ENCODE measurements at places on chromosomes 11 and 22.

DNA sequence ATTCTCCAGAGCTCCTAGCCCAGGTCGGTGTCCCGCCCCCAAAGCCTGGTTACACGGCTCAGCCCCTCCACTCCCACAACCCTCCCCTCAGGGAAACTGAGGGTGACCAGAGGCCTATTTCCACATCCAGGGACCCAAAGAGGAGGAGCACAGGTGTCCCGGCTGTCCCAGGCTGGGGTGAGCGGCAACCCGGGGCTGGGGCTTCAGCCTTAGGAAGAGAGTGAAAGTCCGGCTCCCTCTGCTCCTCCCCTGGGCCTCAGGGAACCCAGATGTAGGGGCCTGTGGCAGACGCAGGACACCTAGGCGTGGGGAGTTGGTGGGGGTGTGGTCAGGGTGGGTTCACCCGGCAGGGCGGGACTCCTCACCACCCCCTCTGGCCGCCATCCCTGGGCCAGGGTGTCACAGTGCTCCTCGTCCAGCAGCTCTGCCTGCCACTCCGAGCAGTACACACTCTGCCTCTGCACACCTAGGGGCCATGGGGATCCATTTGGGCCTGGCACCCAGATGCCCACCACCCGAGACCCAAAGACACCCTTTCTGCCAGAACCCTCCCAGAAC is 63.1 kb downstream of the ARFGAP3 start:
- DNase-seq, result no peak

DNA sequence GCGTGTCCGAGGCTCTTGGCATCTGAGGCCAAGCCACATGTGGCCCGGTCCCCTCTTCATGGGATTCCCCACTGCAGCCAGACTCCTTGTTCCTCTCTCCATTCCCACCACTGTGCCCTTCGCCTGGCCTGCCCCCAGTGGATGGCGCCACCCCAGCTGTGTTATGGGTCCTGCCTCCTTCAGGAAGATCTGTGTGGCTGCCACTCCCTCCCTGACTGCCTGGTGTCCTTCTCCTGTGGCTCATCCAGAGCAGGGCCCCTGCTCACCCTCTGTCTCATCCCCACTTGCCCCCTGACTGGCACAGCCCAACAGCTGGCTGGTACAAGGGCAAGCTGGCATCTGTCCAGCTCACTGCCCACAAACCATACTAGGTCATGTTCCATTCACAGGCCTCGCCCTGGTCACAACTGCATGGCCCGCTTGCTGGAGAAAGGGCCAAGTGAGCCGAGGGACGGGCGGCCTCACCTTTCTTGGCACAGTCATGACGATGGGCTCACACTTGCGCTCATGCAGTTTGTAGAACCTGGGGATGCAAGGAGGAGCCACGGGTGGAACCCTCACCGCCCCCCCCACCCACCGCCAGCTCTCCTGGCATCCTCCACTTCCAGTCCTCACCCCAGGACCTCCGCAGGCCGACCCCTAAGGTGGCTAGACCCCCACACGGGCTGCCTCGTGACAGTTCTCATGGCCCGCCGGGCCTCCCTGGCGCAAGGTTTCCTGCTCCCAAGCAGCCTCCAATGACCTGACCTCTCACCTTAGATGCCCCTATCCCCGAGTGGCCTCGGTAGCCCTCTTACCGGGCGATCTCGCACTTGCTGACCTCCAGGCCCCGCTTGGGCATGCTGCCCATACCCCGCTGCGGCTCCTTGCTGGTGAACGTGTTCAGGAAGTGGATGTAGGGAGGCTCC is 2.1 kb upstream of the PTPRCAP start:
- DNase-seq, result no peak

DNA sequence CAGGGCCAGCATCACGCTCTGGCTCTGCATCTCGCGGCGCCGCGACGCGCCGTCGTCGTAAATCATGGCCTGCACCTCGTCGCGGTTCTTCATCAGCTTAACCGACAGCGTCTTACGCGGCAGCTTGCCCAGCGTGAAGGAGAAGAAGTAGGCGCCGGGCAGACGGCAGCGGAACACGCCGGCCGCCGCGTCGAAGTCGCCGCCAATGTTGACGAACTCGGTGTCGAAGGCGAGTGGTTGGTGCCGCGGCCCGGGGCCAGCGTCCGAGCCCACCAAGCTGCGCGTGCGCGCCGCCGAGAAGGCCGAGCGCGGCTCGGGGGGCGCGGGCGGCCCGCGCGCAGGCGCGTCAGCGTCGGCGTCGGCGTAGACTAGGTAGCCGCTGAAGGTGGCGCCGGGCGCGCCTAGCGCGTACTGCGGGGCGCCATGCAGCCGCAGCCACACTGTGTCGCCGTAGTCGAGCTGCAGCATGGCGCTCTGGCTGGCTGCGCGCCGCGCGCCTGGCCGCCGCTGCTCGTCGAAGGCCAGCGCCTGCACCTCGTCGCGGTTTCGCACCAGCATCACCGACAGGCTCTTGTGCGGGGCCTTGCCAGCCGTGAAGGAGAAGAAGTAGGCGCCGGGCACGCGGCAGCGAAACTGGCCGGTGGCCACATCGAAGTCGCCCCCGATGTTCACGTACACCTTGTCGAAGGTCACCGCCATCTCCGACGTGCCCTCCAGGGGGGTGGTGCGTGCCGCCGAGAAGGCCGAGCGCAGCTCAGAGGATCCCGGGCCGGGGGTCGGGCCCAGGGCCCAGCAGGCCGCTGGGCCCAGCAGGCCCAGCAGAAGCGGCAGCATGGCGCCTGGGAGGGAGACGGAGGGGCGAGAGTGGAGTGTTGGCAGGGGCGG is 3.7 kb downstream of the FAM180B start:
- DNase-seq, result no peak

GRCh38 chr22:29753808-29754657 is 12.8 kb downstream of the ZMAT5 start:
- no peak for DNase-seq

DNA sequence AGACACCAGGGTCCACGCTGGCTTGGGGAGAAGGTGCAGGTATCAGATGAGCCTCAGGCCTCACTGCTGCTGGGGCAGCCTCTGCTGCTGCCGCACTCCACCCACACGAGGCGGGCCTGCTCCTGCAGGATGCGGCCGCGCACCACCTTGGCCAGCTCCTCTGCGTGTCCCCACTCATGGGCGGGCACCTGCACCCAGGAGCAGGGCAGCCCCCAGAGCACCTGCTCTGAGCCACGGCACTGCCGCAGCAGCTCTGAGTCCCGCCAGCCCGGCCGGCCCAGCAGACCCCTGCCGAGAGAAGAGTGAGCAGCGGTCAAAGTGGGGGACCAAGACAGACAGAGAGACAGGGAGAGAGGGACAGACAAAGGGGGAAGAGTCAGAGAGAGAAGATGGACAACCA is 4.9 kb upstream of the MFNG start:
- DNase-seq, result no peak

- no peak for DNase-seq
Observed at GRCh38 chr11:59501931-59502330, 1.4 kb upstream of the OR4D11 start.

GRCh38 chr11:133323354-133323753 is 208.9 kb downstream of the OPCML start:
- no peak for DNase-seq

GRCh38 chr11:57798905-57799559 is 37.4 kb downstream of the CTNND1 start:
- no peak for DNase-seq

GRCh38 chr22:28833276-28833923 is 33.0 kb upstream of the XBP1 start:
- no peak for DNase-seq

- DNase-seq, result peak; percentile 29
Observed at GRCh38 chr11:85823816-85824215, 12.9 kb upstream of the SYTL2 start.

DNA sequence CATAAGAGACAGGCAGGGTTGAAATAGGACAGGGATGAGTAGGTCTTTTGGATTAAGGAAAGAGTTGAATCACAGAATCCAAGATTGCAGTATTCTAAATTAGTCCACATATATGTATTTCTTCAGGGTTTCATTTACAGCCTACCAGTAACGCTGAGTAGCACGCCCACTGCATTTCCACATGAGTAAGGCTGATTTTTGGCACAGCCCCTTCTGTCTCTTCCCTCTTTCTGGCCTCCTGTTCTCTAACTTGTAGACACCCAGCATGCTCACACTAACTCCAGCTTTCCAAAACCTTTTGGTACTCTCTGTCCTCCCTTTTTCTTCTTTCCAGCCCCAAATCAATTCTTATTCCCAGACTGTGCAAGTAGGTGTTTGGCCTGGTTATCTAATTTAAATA is 3.7 kb upstream of the SIK2 start:
- DNase-seq, result no peak

DNA sequence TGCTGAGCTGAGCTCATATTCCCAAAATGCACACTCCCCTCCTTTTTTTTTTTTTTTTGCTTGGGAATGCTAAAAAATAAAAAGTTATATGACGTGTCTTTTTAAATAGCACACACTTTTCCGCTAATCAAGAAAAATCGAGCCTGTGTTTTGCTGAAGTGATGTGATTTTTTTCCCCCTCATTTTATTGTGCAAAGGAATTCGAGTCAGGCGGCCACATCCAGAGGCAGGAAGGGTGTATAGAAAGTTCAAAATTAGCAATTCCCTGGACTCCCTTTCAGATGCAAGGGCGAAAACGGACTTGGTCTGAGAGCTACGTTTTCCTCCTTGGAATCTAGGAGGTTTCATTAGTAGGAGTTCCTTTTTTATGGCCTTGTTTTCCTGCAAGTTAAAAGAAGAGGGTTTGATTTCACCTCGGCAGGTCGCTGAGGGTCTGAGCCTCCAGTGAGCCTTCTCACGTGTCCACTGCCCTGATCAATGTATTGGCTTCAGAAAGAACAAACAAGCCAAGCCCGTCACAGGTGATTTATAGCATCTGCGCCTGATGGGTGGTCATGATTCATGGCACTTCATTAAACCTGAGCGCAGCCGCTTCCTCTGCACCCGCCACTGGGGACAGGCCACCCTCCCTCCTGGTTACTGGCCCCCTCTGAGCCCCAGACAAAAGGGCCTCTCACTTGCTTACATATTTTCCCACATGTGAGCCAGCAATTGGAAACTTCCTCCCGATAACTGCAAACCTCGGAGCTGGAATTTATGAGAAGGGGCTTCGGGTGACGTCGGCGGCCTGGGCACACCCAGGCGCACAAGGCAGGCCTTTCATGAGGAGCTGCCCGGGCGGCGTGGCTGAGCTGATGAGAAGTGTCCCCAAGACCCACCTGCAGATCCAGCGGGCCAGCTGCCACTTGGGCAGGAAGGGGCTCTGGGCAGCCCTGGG is 64.4 kb upstream of the LINC01488 start:
- no peak for DNase-seq

Measured in stimulated activated CD8-positive, alpha-beta memory T cell treated with anti-CD3 and anti-CD28 coated beads, Interleukin-7, amount 100 ng/mL, for 1 hour (primary cell).